ENCODE measurements at places on chromosomes 5 and 9. TPM values are rescaled to one million over a fixed set of nuclear protein-coding genes. Genes with fewer than 3 reads are reported as not detected.

MYORG gene
- 9.7 TPM for total RNA-seq

DPYSL3 gene
- total RNA-seq: 329 TPM

TUSC1 gene
- total RNA-seq: 6.0 TPM

SLC6A7 gene
- total RNA-seq: not detected

INSL6 gene
- total RNA-seq: not detected

SLC36A2 gene
- total RNA-seq: not detected

PCDHGC5 gene
- 1.1 TPM for total RNA-seq

TMC1 gene
- total RNA-seq: 0.31 TPM

RFX3 gene
- 17.5 TPM for total RNA-seq

SLC31A1 gene
- total RNA-seq: 43.6 TPM

ARID3C gene
- total RNA-seq: 0.23 TPM

ZNF608 gene
- total RNA-seq: 44.4 TPM

MTX3 gene
- total RNA-seq: 33.6 TPM

WHRN gene
- total RNA-seq: 23.3 TPM

MAST4 gene
- total RNA-seq: 8.0 TPM

NR2F1 gene
- total RNA-seq: 0.34 TPM

OR1Q1 gene
- not detected for total RNA-seq

PCDHB13 gene
- total RNA-seq: 2.9 TPM

LEAP2 gene
- 2.4 TPM for total RNA-seq

CDH18 gene
- not detected for total RNA-seq

LECT2 gene
- total RNA-seq: not detected

NKD2 gene
- total RNA-seq: 12.8 TPM

KCNMB1 gene
- 0.21 TPM for total RNA-seq

CARTPT gene
- total RNA-seq: not detected

CD180 gene
- not detected for total RNA-seq

OR4F3 gene
- not detected for total RNA-seq

HAND1 gene
- total RNA-seq: not detected

BHMT2 gene
- total RNA-seq: 0.11 TPM

PCDHGB5 gene
- 9.7 TPM for total RNA-seq

PCDHB2 gene
- total RNA-seq: 23.1 TPM

FBXW5 gene
- total RNA-seq: 70.5 TPM

MRPS27 gene
- 91.0 TPM for total RNA-seq

AHRR gene
- 4.5 TPM for total RNA-seq

SPATA31E1 gene
- 0.05 TPM for total RNA-seq

DNAJB5 gene
- total RNA-seq: 28.6 TPM

CDKN2A gene
- total RNA-seq: 0.57 TPM

EPB41L4B gene
- total RNA-seq: 21.7 TPM

SH3TC2 gene
- total RNA-seq: 0.78 TPM

SLU7 gene
- total RNA-seq: 28.7 TPM
